Astrocyte of the hippocampus (primary cell): ENCODE measurements at places on chromosomes 6 and 20.

DNA sequence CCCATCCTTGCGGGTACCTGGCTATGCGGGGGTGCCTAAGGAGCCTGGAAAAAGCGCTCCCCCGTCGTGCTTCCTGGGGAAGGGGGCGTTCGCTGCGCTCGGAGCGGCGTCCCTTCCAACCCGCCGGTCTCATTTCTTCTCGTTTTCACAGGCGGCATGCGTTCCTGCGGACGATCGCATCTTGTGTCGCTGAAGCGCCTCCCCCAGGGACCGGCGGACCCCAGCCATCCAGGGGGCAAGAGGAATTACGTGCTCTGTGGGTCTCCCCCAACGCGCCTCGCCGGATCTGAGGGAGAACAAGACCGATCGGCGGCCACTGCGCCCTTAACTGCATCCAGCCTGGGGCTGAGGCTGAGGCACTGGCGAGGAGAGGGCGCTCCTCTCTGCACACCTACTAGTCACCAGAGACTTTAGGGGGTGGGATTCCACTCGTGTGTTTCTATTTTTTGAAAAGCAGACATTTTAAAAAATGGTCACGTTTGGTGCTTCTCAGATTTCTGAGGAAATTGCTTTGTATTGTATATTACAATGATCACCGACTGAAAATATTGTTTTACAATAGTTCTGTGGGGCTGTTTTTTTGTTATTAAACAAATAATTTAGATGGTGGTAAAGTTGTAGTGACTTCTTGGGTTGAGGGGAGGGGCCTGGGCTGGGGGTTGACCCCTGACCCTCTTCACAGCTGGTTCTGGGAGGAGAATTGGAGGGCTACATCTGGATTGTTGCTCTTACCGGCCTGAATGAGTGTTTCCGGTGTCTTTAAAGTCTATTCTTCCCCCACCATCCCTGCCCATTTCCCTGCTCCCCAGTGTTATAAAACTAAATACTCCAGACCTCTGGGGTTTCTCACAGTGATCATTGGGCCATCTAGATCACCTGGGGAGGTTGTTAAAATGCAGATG, 1.1 kb downstream of the ID1 start:
- peak; percentile 62 for DNase-seq

DNA sequence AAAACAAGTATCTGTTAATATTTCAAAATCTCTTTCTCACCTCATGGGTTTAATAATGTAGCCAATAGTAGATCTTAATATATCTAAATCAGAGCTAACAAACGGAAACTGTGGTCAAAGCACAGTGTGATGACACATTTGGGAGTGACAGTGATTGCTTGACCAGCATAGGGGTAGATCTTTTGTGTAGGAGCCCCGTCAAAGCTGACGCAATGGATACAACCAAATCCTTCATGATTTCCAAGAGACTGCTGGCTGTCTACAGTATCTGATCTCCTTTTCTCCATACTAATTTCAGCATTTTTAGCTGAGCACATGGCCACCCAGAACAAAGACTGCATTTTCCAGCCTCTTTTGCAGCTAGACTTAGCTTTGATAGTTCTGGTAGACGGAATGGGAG, 299.3 kb upstream of the ECI2 start:
- no peak for DNase-seq

DNA sequence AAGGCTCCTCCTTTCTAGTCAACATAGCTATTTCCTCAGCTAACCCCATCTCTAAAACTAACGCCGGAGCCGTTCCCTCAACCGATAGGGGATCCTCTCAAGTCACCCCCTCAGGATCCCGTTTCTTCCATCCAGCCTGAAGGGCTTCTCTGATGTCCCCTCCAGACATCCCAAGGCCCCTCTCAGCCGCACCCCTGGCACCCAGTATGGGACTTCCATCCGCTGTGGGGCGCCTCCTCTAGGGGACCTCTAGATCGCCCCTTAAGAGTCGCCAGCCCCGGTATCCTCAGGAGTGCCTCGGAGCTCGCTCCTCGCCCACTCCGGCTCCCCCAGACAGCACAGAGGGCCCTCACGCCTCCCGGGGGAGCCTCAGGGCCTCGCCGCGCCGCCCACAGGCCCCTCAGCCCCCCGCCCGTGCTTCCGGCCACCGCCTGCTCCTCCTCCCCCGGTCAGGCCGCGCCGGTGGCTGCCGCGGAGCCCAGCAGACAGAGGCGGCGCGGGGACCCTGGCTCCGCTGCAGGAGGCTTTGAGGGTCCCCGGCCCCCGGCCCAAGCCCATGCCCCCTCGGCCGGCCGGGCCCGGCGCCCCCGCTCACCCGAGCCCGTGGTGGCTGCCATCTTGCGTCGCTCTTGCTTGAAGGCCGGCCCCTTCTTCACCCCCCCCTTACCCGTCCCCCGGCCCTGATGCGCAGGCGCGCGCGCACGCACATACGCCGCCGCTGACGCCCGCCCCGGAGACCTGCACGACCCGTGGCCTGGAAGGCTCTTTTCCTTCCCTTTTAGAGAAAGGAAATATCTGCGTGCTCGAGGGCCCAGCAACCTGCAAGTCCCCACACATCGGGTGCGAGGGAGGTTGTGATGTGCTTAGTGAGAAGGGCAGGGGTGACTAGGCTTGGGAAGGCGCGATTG, at the start of gene UBE2V1:
Gene UBE2V1, minus strand, starts transcription at position 639 of the 908 bp plus-strand sequence. Its CDS starts 22 bp downstream, at position 617.
- peak; percentile 96 for DNase-seq

DNA sequence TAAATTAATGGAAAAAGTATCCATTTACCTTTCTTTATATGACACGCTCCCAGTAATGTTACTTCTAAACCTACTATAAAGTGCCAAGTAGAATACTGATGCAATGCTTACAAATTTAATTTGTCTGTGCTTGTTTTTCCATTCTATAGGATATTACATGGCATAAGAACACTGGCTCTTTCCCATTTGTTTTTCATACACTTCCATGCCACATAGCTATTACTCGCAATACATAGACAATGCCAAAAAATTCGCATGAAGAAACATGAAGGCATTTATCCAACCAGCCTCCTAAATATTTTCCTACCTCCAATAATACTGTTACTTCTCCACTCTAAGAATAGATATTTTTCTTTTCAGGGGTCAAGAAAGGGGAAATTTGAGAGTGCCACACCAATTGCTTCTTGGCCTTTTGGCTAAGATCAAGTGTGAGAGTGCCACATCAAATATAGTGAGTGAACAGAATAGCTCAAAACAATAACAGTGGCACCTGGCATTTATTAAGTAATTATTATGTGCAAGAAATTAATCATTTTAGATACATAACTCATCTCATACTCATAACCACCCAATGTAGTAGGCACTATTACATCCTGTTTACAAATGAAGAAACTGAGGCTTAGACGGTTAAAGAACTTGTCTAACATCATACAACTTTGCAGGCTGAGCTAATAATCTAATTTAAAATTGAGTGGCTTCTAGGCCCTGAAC, 845 bp upstream of the DST start:
- DNase-seq, result no peak

GRCh38 chr20:23061734-23062561, 12.5 kb upstream of the THBD start:
- peak; percentile 15 for DNase-seq

- DNase-seq, result no peak
These were observed 231.4 kb downstream of the TMEM242 start for GRCh38 chr6:157091856-157092460.
